ENCODE measurements at places on chromosomes 13 and 19.
A peak's percentile ranks its signal among the peaks of the same experiment; 100 is the strongest.

GRCh38 chr13:26660185-26660584 lies 100.4 kb downstream of the GPR12 start:
- DNase-seq = no peak

DNA sequence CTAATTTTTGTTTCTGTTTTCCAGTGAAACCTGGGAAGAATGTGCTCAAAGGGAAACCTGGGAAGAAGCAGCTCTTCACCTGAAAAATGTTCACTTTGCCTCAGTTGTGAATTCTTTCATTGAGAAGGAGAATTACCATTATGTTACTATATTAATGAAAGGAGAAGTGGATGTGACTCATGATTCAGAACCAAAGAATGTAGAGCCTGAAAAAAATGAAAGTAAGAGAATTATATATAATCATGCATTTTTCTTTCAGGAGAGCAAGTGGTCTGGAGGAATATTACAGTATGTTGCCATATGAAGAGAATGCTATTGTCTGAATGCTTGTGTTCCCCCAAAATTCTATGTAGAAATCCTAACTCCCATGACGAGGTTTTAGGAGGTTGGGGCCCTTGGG lies 3.4 kb downstream of the NUDT15 start:
- no peak for DNase-seq

DNA sequence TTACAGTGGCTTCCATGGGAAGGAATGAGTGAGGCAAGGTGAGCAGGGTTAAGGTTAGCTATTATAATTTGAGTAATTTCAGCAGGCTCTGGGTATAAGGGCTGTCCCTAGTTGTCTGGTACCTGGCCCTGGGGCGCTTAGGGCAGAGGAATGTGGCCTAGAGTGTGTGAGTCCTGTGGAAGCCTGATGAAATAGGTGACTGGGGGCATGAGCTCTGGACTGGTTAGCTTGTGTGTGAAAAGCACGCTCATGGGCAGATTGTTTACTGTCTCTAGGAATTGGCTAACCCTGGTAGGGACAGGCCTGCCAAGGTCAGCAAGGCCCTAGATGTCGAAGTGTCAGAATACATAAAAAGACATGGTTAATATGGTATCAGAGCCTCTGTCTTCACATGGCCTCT lies 42.5 kb downstream of the SPRYD7 start:
- no peak for DNase-seq

DNA sequence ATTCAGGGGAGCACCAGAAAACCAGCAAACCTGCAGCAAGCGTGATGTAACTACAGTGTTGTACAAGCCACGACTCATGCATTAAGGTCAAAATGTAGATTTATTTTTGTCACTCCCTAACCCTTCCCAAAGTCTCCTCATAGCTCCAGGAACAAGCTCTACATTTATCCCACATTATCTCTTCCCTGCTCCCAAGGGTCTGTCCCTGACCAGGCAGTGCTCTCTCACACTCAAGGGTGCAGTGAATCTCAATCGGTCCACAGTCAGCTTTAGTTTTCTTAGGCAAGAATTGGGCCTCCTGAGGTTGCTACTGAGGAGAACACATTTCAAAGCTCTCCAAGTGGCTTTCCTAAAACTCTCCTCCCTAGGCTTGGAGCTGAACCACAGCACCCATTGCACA lies 219.4 kb downstream of the NHLRC3 start:
- DNase-seq = no peak

- DNase-seq = peak; percentile 91
These were observed at the start of gene ZNF30 for GRCh38 chr19:34926685-34927375. Gene ZNF30 (plus strand): TSS chr19:34926903. CDS start chr19:34929948, 3,045 bp downstream.

- no peak for DNase-seq
These were observed 10.6 kb upstream of the ZNF358 start for GRCh38 chr19:7505288-7505681.

Data from RPMI7951 (cell line).